A549 treated with AZD2906 at 1 μM for 4 hours (cell line): ENCODE measurements at places on chromosomes 12 and 14. TPM values are rescaled to one million over a fixed set of nuclear protein-coding genes. Genes with fewer than 3 reads are reported as not detected.

The CDC42BPB gene
- 69.2 to 96.9 TPM (median 81.0 TPM) in 5 replicates for total RNA-seq

The KRT80 gene
- 32.8 to 47.3 TPM (median 38.9 TPM) in 5 replicates for total RNA-seq

The SOX5 gene
- total RNA-seq = not detected in 5 replicates

The GLT8D2 gene
- total RNA-seq = 0.19 to 0.34 TPM (median 0.23 TPM) in 5 replicates

The CD69 gene
- not detected in 5 replicates for total RNA-seq

The COX8C gene
- not detected in 5 replicates for total RNA-seq

The CPNE6 gene
- total RNA-seq = 0.05 to 0.12 TPM (median 0.06 TPM) in 4 of 5 replicates, not detected in the other
